ENCODE measurements at places on chromosomes 12 and 14.

- DNase-seq, result no peak
Measured at GRCh38 chr12:32104572-32105355, 1.9 kb upstream of the BICD1 start.

DNA sequence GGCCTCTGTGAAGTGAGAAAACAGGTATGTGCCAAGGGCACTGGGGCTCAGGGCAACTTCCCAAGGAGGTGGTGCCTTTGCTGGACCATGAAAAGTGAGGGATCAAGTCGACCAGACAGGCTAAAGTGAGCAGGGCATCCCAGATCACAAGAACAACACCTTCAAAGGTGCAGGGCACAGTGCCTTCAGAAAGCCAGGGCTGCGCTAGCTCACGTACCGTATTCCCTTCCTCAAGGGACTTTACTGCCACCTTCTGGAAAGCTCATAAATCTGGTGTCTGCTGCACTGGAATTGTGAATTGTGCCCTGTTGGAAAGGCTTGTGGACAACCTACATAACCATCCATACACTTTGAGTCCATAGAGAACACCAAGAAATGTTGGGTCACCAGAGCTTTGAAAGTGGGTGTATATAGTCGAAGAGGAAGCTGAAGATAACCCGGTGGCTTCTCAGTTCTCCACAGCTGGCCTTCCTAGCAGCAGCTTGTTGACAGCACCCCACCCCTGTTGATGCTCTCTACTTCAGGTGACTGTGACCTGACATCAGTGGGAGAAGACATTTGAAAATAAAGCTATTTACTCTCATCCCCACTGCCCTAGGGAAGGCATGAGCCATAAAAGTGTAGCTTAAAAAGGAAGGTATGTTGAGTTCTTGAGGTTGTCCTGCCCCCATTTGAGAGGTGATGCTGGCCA is 24.5 kb downstream of the FIGNL2 start:
- DNase-seq, result no peak

GRCh38 chr12:110937104-110937641 is 16.8 kb upstream of the MYL2 start:
- peak; percentile 27 for DNase-seq

GRCh38 chr12:121711361-121712189 is 977 bp upstream of the TMEM120B start:
- DNase-seq, result no peak

- DNase-seq, result no peak
Measured at GRCh38 chr12:24025153-24025798, 75.8 kb upstream of the SOX5 start.

- no peak for DNase-seq
Measured at GRCh38 chr12:41795051-41795600, 349.5 kb downstream of the GXYLT1 start.

- no peak for DNase-seq
Measured at GRCh38 chr12:95298916-95299315, 81.3 kb downstream of the VEZT start.

DNA sequence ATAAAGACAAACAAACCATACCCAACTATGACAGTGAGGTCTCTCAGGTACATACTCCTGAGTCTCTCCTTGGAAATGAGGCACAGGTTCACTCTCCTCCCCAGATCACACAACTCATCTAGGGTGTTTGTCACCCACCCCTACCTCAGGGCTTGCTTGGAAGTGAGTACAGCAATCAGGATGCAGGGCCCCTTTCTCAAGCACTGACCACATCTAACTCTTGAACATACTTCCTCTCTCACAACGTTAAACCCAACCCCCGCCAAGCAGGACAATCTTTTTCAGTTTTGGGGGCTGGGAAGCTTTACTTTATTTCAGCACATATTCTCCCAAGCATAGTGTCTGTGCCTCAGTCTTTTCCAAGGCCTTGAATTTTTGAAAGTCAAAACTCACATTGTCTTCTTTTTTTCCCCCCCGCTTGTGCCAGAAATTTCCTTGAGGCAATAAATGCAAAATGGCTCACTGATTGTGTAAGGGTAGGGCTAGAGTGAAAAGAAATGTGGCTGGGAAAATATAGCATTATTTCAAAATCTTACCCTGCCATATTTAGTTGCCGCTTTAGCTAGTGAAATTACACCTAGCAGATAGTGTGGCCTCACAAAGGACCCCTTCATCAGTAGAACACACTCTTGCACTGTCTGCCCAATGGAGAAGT is 2.4 kb upstream of the GPR65 start:
- no peak for DNase-seq

DNA sequence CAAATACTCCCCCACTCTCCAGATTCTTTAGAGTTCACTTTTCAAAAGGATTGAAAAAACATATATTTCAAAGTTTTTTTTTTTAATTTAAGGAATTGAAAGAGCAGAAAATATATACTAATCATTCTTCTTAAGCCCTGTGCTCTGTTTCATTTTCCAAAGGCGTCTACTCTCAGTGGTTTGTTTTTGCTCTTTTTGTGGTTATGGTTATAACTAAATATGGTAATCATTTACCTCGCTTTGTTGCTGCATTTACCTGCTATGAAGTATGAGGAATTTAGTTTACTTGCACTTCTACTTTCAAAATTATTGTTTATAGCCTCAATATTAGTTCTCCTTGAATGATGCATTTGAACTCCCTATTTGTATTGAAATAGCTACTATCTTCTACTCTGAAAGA is 55.9 kb upstream of the LRRK2 start:
- DNase-seq, result no peak

- no peak for DNase-seq
Measured at GRCh38 chr14:90791486-90791885, 24.7 kb downstream of the TTC7B start.

- no peak for DNase-seq
Measured at GRCh38 chr14:68607081-68607866, 185.6 kb downstream of the ZFP36L1 start.

DNA sequence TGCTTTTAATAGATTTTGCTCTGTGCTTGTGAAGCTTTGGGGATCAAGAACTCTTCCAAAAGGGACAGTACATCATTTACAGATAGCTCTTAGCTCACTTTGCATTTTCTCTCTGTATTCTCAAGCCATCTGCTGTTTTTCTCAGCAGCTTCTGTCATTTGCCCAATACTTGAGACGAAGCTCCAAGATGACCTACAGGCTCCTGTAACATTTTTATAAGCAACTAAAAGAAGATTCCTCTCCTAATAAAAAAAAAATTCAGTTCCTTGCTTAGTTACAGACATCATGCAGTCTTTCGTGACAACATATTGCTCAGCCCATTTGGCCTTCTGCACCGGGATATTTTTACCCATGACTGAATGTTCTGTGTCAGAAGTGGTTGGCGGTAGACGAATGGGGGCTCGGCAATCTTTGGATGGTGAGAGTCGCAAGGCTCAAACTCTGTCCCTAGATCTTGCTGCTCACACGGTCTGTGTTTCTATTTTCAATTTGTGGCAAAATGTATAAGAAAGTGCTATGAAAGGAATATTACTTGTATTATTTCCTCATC is 215.6 kb downstream of the FSCB start:
- DNase-seq, result no peak

GRCh38 chr14:59585891-59586554 is 9.4 kb upstream of the CCDC175 start:
- no peak for DNase-seq

GRCh38 chr12:49825971-49826421 is 2.2 kb downstream of the NCKAP5L start:
- DNase-seq, result no peak

- no peak for DNase-seq
Measured at GRCh38 chr14:87971010-87971409, 22.0 kb downstream of the GALC start.

GRCh38 chr12:94841904-94842610 is 161.4 kb downstream of the NDUFA12 start:
- no peak for DNase-seq

DNA sequence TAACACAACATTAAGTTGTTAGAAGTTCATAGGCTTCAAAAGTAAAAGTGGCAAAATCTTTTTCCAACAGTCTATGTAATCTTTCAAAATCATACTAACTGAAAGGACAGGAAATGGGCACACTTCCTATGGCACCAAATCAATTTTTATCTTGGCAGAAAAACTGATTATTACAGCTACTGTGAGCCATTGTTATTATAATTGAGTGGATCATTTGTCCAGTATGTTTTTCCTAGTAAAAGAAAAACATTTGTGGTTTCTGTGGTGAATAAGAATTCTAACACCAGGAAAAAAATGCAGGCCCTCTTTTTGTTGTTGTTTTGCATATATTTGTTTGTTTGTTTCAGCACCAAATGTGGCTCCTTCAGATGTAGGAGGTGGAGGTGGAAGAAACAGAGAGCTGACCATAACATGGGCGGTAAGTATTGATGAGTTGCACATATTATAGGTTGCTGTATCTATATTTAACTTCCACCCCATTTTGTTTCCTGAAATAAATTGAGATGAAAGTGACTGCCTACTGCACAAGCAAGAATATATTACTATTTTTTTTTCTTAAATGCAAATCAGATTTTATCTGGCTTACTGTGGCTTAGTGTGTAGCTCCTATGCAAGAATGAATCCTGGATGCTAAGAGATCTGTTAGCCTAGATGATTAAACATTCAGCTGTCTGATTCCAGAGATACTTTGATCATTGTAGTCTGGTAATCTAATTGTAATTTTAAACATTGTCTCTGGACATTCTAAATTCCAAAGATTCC is 174.1 kb upstream of the PDZRN4 start:
- no peak for DNase-seq

GRCh38 chr12:8145754-8146441 is 10.9 kb upstream of the ZNF705A start:
- DNase-seq, result no peak

GRCh38 chr14:103899833-103900232 is 28.4 kb upstream of the TDRD9 start:
- DNase-seq, result no peak

GRCh38 chr12:6201213-6201608 is 1.0 kb downstream of the CD9 start:
- DNase-seq, result no peak

- no peak for DNase-seq
Measured at GRCh38 chr14:52748647-52749292, 18.8 kb downstream of the STYX start.

- DNase-seq, result no peak
Measured at GRCh38 chr14:51805541-51805940, 54.9 kb upstream of the GNG2 start.

GRCh38 chr12:101470939-101471338 is 4.2 kb upstream of the SPIC start:
- no peak for DNase-seq

- no peak for DNase-seq
Measured at GRCh38 chr12:69274861-69275260, 35.5 kb downstream of the CPSF6 start.

- DNase-seq, result no peak
Measured at GRCh38 chr12:18108611-18109010, 18.6 kb upstream of the RERGL start.

- DNase-seq, result no peak
Measured at GRCh38 chr12:21984375-21984774, 43.1 kb upstream of the ABCC9 start.

- DNase-seq, result no peak
Measured at GRCh38 chr12:114409852-114410600, 4.1 kb upstream of the TBX5 start.

DNA sequence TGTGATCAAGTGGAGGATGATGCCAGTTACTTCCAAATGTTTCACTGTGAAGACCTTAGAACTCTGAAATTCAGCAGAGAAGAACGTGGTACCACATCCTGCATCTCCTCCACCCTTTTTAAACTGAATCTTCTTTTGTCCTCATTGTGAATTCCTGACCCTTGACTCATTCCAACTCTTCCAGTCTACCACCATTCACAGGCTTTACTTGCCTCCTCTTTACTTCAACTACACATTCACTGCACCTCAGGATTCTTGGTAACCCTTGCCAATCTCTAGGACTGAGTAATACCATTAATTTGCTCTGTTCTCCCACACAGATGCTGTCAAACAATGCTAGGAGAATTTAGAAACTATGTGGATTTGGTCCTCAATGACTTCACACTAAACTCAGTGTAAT is 37.3 kb downstream of the PPP1R12A start:
- DNase-seq, result no peak

DNA sequence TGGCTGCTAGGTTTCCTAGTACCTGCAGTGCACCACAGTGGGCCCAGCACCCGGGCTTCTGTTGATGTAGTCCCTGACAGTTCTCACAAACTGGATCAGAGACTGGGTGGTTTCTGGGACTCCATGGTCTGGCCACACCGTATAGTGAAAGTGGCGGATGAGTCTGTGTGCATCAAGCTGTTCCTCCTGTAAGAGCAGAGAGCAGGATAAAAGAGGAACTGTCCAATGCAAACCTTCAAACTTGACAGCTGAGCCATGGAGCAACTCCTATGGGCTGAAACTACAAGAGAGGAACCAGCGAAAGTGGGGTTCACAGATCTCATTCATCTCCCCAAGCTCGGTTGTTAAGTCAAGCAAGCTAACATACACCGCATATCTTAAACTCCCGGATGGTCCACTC is 102.8 kb downstream of the PTPRB start:
- DNase-seq, result no peak

GRCh38 chr14:50402965-50403364 is 6.3 kb upstream of the CDKL1 start:
- no peak for DNase-seq

All from T-helper 17 cell (primary cell).